Activated CD4-positive, alpha-beta T cell treated with anti-CD3 and anti-CD28 coated beads for 36 hours (primary cell): ENCODE measurements at places on chromosomes 7 and 10. TPM values are rescaled to one million over a fixed set of nuclear protein-coding genes. Genes with fewer than 3 reads are reported as not detected.

DNA sequence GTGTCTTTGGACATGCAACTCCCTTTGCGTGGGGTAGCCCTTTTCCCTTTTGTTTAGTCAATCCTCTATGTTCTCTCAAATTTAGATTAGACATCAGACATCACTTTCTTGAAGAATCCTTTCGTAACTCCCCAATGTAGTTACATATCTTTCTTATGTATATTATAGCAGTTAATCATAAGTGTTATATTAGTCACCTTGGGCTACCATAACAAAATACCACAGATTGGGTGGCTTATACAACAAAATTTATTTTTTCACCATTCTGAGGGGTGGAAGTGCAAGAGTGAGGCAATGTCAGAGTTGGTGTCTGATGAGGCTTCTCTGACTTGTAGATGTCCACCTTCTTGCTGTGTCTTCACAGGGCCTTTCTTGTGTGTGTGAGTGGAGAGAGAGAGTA is 105.7 kb downstream of the PHTF2 start:
- DNase-seq: no peak

DNA sequence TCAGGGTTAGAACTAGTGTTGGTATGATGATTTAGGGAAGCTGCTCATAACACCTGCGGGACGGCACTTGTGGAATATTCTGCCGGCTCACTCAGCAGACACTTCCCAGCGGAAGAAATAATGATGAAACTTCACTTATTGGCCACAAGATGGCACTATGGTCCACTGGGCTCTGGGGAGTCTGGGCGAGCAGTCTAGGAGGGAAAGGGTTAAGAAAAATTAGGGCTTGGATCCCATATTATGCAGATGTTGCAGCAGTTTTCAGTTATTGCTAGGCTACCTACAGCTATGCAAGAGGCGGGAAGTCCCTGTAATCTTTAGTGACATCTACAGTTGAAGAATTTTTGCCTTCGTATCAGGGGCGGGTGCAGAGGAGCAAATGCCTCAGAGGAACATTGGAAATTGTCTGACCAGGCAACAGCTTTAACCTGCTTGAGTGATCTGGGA is 238.7 kb upstream of the PRSS58 start:
- DNase-seq: peak; percentile 50

DNA sequence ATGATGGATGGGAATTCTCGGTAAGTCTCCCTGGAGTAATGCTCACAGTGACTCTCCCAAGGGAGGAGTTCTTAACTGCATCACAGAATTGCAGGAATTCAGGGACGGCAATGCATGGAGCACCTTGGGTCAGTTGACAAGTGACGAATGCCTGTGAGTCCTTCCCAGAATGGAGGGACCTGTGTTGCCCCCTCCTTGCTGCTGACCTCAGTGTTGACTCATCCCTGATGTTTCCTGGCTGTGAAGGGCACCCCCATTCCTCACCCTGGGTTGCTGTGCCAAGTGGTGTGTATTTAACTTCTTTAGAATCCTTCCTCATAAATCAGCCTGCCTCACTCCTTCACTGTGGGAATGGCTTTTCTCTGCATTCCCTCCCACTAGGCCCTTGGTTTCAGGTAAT is 98.9 kb downstream of the LRMDA start:
- DNase-seq: no peak

DNA sequence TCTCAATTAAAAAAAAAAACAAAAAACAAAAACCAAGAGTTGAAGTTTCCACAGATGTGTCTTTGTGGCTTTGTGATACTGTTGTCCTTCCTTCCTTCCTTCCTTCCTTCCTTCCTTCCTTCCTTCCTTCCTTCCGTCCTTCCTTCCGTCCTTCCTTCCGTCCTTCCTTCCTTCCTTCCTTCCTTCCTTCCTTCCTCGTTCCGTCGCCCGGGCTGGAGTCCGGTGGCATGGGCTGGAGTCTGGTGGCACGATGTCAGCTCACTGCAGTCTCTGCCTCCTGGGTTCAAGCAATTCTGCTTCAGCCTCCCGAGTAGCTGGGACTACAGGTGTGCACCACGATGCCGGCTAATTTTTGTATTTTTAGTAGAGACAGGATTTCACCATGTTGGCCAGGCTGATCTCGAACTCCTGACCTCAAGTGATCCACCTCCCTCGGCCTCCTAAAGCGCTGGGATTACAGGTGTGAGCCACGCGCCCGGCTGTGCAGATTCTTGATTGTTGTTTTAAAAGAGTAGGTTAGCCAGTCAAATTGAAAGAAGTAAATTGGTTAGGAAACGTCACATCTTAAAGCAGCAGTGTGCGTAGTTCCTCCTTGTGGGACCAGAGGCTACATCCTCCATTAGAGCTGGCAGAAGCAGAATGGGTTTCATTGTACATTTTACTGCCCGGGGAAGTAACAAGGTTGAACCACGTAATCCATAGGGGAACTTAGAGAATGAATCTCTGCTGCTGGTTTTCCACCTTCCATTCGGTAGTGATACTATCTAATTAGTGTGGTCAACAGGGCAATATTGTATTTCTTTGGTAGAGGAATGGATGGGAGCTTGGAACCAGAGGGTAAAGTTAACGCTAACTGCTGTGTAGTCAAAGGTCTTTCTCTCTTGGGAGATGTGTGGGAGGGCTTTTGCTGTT is 20.6 kb downstream of the DNAJB6 start:
- DNase-seq: peak; percentile 48

The CYP3A7 gene
- not detected for total RNA-seq

The SEMA3C gene
- not detected for total RNA-seq

The AGR2 gene
- not detected for total RNA-seq
